ENCODE measurements at places on chromosomes 16 and 17.
A peak's percentile ranks its signal among the peaks of the same experiment; 100 is the strongest.

DNA sequence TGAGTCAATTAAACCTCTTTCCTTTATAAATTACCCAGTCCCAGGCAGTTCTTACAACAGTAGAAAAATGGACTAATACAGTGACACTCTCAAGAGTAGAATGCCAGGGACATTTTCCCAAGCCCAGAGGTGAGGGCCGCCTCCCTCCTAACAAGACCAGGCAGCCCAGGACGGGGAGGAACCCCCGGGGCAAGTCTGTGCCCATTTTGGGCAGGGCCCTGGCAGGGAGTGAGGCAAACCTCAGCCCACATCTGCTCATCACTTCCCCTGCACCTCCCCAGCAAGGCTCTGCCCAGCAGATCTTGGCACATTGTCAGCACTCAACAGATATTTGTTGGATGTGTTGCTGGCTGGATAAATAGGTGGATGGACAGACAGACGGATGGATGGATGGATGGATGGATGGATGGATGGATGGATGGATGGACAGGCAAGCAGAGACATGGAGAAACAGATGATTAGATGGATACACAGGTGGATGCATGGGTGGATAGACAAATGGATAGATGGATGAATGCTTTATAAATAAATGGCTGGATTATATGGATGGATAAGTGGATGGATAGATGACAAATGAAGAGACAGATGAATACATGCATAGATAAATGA lies 271.3 kb downstream of the PARN start:
- peak; percentile 13 for DNase-seq

DNA sequence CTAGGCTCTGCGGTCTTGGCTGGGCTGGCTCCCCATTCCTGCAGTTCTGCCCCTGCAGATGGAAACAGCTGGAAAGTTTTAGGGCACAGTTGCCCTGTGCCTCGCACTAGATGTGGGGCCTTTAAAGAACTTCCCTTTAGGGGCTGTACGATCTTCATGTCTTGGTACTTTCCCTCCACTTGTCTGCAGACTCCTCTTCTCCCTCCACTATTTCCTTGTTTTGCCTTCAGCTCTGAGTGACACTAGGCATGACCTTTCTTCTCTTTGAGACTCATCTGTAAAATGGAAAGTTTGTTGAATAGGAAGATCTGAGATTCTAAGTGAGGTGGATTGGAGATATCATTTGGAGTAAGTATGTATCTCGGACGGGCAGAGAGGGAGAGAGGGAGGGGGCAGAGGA lies 6.3 kb upstream of the TAC4 start:
- DNase-seq: no peak

DNA sequence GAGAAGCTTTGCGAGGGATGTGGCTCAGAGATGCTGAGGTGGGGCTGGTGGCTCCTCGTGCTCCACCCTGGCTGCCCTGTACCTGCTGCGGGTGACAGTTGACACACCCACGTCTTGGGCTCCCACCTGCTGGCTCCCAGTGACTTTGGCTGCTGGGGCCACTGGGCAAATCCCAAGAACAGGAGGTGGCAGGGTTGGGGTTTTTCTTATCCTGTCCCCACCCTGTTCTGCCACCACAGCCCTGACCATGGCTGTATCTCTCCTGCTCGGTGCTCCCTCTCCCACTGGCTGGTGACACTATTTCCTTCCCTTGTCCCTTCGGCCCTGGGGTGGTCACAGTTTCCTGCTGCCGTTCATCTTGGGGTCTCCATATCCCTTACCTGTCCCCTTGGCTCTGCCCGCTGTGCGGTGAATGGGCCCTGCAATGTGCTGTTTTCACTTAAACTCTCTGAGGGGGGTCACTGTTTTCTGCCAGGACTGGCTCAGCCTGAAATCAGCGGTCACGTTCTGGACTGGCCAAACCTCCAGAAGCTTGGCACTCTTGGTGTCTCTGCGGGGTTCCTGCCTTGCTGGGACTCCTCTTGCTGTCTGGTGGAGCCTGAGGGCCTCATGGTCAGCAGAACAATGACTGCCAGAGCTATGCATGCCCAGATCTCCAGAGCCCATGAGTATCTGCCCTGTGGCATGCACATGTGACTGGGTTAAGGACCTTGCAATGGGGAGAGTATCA lies 144.2 kb downstream of the IRF8 start:
- no peak for DNase-seq

DNA sequence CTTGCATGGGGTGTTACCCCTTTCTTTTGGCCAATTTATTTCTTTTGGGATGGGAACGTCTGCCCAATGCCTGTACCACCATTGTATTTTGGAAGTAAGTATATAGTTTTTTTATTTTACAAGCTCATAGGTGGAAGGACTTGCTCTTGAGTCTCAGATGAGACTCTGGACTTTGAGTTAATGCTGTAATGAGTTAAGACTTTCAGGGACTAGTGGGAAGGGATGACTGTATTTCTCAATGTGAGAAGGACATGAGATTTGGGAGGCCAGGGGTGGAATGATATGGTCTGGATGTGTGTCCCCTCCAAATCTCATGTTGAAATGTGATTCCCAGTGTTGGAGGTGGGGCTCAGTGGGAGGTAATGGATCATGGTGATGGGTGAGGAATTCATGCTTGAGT lies 49.1 kb downstream of the HNF1B start:
- no peak for DNase-seq

- no peak for DNase-seq
Measured at GRCh38 chr17:55354941-55355340, 66.7 kb downstream of the MMD start.

- DNase-seq: no peak
Measured at GRCh38 chr17:58364270-58364942, 12.4 kb upstream of the SUPT4H1 start.

DNA sequence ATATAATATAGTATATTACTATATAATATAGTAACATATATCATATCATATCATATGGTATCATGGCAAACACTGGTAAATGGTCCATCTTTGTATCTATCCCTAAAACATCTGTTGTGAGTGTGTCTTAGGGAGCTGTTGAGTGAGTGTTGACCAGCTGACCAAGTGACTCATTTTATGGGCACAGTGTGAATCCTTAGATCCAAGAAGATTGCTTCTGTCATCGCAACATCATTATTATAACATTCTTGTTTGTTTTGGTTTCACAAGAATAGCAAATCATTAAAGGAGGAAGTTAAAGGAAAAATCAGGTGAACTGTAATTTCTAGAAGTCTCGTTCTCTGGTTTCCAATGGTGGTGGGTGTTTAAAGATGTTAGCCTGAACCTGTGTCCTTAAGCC lies 11.7 kb upstream of the MAF start:
- DNase-seq: no peak

GRCh38 chr17:37640015-37640414 lies 3.2 kb downstream of the DDX52 start:
- DNase-seq: no peak

DNA sequence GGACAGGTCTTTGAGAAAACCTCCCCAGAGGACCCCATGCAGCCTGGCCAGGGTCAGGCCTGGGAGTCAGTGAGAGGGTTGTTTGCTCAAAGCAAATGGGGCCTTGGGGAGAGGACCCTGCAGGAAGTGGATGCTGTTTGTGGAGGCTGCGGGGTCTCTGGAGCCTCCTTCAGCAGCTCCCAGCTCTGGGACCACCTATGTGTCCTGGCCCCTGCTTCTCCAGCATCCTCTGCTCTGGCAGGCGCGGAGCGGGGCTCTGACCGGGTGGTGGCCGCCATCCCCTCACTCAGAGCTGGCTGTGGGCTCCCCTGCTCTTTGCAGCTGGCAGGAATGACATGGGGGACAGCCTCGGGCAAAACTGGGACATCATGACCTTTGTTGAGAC lies 29.8 kb upstream of the CIBAR2 start:
- DNase-seq: no peak

DNA sequence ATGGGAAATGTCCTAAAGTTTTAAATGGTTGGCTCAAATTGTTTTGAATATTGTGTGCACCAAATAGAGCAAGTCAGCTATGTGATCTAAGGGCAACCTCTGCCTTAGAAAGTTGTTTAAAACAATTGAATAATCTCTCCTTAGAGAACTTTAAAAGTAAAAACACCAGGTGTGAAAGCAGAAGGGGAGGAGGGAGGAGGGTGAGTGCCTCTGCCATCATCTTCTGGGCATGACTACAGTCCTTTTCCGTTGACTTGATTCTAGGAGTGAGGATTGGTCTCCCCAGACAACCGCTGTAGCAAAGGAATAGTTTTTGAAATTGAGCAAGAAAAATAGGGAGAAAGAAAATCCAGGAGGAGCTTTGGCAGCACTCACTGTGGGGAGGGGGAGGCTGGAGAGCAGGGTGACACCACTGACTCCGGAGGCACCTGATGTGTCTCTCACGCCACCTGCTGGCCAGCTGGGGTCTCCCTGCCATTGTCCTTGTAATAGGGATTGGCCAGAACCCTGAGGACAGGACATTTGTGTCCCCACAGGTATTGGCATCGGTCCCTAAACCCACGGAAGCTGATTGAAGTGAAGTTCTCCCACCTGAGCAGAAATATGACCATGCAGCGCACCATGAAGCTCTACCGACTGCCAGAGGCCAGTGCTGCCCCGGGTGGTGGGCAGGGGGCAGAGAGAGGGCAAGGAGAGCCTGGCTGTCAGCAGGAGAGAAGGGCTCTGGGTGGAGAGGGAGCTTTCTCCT lies 33.3 kb downstream of the PLCD3 start:
- DNase-seq: peak; percentile 80

GRCh38 chr17:75684924-75685323 lies 17.8 kb downstream of the SAP30BP start:
- no peak for DNase-seq

DNA sequence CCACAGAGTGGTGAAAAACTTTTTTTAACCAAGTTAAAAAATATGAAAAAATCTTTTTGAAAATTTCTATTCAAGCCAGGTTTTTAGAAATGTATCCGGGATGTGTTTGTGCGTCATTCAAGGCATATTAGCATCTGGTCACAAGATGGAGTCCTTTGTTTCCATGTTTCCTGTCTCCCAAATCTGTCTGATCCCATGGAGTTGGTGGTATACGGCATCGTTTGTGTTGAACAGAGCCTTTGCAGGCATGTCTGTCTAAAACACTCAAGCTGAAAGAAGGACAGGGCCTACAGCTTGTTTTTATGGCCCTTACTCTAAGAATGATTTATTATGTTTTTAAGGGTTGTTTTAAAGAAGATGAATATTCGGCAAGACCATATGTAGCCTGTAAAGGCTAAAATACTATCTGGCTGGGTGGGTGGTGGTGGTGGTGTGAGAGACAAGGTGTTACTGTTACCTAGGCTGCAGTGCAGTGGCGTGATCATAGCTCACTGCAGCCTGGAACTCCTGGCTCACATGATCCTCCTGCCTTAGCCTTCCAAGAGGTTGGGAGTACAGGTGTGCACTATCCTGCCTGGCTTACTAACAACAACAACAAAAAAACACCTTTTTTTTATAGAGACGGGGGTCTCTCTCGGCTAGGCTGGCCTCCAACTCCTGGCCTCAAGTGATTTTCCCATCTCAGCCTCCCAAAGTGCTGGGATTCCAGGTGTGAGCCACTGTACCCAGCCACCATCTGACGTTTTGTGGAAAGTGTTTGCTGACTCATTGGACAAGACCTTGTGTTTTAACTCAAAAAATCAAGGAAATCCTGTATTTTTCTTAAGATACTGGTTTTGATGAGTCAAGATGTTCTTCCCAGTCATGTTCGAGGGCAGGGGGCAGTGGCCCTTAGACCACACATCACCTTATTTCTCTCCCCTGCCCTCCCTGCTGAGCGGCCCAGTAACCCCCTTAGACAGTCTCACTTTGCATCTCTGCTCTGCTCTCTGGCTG lies 52.2 kb downstream of the NDE1 start:
- no peak for DNase-seq

- DNase-seq: peak; percentile 26
Measured at GRCh38 chr16:53832896-53833544, 129.1 kb downstream of the FTO start.

GRCh38 chr17:43517161-43517560 lies 29.0 kb downstream of the ETV4 start:
- DNase-seq: no peak
